ENCODE measurements at places on chromosomes 4 and X.

DNA sequence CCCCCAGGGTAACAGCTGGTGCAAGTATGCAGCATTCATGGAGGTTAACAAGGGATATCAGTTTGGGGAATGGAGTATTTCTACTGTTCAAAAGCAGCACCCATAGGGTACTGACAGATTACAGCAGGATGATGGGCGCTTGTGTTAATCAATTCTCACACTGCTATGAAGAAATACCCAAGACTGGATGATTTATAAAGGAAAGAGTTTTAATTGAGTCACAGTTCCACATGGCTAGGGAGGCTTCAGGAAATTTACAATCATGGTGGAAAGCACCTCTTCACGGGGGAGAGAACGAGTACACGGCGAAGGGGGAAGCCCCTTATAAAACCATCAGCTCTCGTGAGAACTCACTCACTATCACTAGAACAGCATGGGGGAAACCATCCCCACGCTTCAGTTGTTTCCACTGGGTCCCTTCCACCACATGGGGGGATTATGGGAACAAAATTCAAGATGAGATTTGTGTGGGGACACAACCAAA, 64.1 kb downstream of the TNIP2 start:
- no peak for DNase-seq

GRCh38 chr4:151691639-151692442, 69.0 kb downstream of the GATB start:
- no peak for DNase-seq

- DNase-seq: no peak
Observed at GRCh38 chr4:108072300-108072699, 82.6 kb downstream of the HADH start.

DNA sequence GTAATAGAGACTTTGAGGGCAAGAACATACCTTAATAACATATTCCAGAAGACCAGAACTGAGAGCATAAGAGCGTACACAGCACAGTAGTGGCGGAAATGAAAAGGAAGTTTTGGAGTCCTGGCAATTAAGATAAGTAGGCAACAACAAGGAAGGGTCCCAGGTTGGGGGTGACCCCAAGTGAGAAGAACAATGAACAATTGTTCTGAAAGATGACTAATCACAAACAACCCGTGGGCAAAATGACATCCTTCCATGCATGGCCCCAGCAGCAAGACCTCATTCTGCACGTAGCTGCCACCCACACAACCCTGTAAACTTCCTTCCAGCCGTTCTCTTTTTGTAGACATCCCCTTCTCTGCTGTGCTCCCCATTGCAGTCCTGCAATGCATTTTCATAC, 384.4 kb upstream of the PABPC4L start:
- no peak for DNase-seq

DNA sequence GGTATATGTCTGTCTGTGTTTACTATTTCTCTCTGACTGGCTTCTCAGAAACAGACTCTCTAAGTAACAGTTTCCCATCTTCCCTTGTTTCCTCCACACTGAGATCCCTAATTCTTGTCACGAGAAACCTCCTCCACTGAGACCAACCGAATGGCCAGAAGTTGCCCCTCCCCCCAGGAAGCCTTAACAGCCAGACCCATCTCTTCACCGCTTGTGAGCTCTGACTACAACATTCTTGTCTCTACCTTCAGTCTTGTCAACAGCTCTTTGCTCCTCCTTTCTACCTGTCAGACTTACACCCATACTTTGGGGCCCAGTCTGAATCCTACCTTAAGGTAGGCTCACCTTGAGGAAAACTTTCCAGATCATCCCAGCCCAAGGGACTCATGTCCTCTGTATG, 90.8 kb downstream of the NHSL2 start:
- DNase-seq: no peak

DNA sequence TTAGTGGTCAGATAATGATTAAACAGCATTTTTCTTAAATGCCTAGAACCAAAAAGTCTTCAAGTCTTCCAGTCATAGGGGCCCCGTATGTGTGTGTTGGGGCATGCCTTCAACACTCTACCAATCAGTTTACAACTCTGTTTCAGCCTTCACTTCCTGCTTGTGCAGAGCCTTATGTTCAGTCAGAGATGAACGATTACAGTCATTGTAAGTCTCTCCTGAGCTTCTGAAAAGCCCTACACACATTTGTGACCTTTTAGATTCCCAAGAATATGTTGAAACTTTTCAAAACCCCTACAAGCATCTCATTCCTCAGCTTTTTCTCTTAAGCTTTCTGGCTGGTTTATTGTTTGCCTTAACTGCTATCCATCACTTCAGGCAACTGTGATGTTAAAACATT, 591.2 kb downstream of the ZNF674 start:
- DNase-seq: no peak

- no peak for DNase-seq
Observed at GRCh38 chr4:7459471-7459870, 24.7 kb upstream of the PSAPL1 start.

DNA sequence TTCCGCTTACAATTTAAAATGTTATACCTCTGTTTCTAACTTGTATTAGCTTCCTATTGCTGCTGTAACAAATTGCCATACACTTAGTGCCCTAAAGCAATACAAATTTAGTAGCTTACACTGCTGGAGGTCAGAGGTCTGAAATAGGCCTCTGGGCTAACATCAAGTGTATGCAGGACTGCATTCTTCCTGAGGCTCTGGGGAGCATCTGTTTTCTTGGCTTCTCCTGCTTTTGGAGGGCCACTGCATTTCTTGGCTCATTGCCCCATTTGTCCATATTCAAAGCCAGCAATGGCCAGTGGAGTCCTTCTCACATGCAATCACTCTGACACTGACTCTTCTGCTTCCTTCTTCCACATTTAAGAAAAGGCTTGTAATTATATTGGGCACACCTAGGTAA, 639.8 kb upstream of the INTU start:
- DNase-seq: no peak

DNA sequence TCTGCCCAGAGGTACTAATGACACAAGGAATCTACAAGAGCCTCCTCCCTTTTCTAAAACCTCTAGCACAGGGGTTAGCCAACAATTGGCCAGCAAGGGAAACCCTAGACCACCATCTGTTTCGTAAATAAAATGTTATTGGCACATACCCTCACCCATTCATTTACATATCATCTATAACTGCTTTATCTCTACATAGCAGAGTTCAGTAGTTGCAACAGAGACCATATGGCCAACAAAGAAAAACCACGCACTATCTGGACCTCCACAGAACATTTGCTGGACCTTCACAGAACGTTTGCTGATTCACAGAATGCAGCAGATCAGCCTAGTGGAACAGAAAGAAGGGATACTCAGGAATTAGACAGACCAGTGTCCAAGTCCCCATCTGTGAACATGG, 9.4 kb downstream of the SLC2A9 start:
- no peak for DNase-seq

GRCh38 chrX:102113367-102113766, 12.1 kb upstream of the TCEAL2 start:
- DNase-seq: no peak

DNA sequence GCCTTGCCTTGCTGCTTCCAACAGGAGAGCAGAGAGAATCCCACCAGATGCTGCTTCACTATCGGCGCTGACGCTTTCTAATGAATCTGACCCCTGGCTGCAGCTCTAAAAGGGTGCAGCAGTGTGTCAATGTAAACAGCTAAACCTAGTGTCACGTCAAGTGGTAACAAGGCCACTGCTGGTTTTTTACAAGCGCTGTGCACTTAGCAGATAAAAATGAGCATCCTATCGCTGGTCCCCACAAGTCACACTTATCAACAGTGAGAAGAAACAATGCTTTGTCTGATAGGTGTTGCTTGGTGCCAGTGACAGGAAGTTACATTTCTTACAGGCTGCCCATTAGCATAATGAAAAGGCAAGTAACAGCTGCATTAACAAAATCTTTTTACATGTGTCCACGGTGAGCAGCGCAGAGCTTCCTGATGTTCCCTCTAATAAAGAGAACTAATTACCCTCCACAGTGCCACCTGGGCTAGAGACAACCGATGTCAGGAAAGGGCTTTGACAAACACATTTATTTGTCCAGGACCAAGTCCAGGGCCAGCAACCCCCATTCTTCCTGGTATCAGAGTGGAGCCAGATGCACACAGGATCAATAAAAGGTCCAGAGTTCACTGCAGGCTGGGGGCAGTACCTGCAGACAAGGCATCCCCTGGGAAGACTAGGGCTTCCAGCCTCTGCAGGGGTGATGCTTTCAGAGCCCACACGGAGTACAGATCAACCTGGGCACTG, 176.0 kb downstream of the MGST2 start:
- DNase-seq: peak; percentile 94

GRCh38 chr4:103105558-103106356, 6.1 kb upstream of the BDH2 start:
- DNase-seq: no peak

DNA sequence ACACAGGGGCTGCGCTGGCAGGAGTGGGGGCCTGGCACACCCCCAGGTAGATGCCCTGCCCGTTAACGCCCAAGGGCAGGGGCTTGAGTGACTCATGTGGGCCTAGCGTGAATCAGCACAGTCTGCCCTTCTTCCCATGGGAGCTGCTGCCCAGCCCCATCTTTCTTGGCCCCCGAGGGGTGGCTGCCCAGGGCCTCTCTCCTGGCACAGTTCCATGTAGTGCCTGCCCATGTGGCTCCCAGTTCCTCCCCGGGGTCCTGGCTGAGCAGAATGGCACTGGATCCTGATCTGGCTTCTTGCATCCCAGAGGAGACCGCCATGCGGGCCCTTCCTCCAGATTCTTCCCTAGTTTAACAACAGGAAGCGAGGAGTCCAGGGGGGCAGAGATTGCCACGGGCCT, 2.1 kb upstream of the AVPR2 start:
- DNase-seq: no peak

DNA sequence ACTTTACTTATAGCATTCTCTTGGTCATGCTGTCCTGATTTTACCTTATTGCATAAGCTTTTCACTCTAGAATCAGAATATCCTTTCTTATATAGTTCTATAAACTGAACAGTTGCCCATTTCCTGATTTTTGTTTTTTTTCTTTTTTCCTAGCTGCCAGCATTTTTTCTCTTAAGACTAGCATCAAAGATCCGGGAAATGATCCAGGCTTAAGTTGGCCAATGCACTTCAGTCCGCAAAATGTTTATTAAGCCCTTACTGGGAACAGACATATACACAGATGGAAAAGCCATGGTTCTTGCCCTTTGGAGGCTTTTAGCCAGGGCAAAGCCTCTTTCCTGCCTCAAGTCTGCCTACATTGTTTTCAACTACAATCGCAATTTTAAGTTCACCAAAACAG, 10.1 kb upstream of the BMP2K start:
- DNase-seq: no peak

GRCh38 chrX:100379388-100379986, 30.6 kb downstream of the PCDH19 start:
- no peak for DNase-seq

DNA sequence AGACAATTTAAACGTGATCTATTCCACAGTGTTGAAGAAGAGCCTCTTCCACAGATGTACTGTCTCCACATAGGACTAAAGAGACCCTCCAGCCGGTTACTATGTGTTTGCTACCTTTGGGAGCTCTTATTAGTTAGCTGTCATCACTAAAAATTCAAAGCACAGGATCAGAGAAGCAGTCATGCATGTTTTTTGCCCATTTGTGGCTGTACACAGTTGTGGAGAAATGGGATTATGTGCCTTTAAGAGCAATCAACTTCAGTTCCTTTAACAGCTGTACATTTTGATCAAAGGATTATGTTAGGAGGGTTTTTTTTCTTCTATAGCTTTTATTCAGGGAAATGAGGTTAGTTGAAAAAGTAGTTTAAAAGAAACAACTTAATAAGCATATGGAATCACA, 149.0 kb upstream of the SPOCK3 start:
- no peak for DNase-seq

GRCh38 chr4:26503427-26503826, 13.1 kb upstream of the CCKAR start:
- DNase-seq: no peak

GRCh38 chr4:103443324-103443723, 245.2 kb upstream of the CENPE start:
- no peak for DNase-seq

Measured in right lobe of liver (tissue), 6 donors.